ENCODE measurements at places on chromosomes 11 and 22.

DNA sequence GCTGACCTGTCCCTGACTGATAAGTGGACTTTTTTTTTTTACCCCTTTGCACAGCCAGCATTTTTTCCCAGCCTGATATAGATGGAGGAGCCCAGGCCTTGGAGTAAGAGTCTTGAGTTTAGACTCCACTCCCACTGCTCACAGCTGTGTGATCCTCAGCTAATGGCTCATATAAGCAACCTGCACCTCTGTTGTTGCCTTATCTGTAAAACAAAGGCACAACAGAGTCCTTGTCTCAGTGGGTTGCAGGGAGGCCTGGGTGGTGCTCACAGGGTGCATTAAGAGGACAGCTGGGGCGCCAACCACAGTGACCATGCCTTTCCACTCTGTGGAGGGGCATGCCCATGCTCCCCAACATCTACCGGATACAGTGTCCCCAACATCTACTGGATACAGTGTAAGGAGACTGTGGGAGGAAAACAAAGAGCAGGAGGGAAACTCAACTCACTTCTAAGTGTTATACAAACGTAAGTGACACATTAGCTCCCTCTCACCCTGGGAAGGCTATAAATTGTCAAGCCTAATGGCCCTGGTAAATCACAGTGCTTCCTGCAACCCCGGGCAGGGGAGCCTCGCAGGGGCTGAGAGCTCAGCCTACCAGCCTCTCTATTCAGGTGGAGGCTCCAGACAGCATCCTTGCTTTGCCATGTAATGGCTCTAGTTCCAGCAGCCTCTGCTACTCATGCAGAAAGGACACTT, 109.5 kb downstream of the TENM4 start:
- DNase-seq, result no peak

GRCh38 chr22:45882881-45883810, 93.8 kb downstream of the WNT7B start:
- DNase-seq, result no peak

- DNase-seq, result peak; percentile 32
Measured at GRCh38 chr11:124800226-124800929, at the start of gene MSANTD2. Gene MSANTD2 (minus strand): TSS chr11:124800406. CDS start chr11:124800380, 26 bp downstream.

DNA sequence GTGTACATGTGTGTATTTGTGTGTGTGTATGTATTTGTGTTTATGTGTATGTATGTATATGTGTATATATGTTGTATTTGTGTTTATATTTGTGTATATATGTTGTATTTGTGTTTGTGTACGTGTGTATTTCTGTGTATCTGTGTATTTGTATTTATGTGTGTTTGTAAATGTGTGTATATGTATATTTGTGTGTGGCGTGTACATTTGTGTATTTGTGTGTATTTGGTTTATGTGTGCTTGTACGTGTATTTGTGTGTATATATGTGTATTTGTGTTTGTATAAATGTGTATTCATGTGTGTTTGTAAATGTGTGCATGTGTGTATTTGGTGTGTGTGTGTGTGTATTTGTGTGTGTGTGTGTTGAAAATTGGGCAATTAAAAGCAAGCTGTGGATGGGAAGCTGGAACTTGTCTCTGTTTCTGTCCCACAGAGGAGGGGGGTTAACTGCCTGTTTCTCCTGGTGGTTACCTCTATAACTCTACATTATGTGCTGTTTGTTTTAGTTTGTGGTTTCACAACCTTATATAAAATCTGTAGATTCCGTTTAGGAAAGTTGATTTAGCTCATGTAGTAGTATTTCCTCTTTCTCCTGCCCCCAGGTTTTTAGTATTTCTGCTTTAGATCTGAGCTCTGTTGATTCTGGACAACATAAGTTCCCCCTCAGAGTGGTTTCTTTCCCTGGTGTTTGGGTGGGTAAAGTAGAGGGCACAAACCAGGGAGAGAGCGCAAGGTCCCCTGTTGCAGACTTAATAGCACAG, 28.9 kb downstream of the AP2A2 start:
- DNase-seq, result no peak

DNA sequence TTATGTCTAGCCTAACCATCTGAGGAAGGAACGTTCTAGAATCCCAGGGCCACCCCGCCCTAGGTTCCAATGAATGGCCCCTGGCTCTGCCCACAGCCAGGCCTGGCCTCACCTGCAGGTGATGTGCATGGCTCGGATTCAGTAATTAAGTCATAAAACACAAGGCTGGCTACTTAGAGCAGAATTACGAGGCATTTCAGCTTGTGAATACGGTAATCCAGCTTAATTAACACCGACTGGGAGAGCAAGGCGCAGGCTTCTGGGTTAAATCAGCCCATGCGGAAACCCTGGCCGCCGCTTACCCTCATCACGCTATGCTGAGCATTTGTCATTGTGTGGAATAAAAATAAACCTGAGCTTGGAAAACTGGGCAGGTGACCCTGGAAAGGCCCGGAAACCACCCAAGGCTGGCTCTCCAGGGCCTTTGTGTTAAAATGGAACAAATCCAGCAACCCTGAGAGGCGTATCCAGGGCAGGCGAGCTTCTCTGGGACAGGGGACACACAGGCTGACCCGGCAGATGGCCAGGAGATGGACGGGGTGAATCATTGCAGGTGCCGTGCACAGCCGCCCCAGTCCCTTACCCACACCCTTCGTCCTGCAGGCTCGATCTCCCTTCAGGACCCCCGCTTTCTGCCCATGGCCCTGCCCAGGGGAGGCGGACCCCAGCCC, 220.2 kb downstream of the CTTN start:
- DNase-seq, result no peak

- no peak for DNase-seq
Measured at GRCh38 chr11:87851234-87851633, 324.0 kb downstream of the RAB38 start.

DNA sequence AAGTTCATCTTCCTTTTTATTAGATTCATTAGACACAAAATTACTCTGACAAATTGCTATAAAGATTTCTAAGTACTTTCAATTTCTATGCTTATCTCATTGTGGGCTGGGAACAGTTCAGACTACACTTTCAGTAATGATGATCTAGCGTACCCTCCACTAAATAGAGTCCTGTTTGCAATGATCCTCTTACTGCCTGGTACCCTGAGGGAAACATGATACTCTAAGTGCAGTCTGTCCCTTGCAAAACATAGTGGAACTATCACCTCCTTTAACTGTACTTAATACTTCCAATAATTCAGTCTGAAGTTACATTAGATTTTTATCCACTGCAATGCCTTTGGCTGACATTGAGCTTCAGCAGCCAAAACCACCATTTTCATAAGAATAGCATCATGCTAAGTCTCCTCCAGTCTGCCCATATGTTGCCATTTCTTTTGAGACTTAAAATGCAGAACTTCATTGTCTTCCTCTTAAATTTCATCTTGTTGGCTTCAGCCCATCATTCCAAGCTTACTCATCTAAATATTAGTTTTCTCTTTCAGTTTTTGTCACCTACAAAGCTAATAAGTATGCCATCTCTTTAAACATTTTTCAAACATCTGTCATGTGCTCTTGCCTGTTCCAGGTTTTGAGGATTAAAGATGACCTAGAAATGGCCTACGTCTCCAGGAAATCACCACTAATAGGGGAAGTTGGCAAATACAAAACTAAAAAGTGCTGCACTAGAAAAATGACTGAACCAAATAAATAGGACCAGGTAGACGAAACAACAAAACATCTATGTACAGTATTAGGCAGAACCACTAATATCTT, 55.5 kb downstream of the PAK1 start:
- no peak for DNase-seq

DNA sequence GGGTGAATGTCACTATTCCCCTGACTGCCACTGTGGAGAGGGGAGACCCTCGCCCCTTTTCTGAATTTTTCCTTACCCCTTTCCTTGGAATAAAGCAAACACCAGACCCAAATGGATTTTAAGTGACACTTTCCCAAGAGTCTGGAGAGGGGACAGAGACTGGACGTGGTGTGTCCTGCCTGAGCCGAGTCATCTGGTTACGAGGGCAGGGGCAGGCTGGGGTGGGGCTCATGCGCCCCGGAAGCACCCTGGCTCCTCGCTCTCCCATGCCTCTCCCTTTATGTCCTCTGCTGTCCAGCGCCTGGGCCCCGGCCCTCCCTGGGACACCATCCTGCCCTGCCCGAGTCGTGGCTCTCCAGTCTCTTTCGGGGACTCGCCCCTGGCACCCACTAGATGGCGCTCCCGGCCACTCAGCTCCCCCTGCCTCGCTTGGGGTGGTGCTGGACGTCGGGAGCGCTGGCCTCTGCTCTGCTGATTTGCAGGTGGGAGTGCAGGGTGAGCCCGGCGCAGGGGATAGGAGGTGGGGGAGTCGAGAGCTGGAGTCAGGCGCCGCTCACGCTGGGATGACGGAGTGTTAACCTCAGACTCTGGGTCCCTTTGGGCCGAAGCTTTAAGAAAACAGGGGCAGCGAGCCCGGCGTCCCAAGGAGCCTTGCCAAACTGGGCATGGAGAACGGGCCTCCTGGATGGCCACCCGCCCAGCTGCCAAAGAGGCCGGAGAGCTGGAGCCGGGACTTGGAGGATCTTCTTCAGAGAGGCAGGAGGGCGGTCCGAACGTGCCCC, 89.8 kb downstream of the RPS6KA4 start:
- peak; percentile 43 for DNase-seq

- no peak for DNase-seq
Measured at GRCh38 chr11:128825050-128825784, 41.9 kb downstream of the KCNJ1 start.

All from omental fat pad (tissue), 4 donors.